Astrocyte (in vitro differentiated cells and primary cell): ENCODE measurements at places on chromosomes 13 and 19.
A peak's percentile ranks its signal among the peaks of the same experiment; 100 is the strongest.

DNA sequence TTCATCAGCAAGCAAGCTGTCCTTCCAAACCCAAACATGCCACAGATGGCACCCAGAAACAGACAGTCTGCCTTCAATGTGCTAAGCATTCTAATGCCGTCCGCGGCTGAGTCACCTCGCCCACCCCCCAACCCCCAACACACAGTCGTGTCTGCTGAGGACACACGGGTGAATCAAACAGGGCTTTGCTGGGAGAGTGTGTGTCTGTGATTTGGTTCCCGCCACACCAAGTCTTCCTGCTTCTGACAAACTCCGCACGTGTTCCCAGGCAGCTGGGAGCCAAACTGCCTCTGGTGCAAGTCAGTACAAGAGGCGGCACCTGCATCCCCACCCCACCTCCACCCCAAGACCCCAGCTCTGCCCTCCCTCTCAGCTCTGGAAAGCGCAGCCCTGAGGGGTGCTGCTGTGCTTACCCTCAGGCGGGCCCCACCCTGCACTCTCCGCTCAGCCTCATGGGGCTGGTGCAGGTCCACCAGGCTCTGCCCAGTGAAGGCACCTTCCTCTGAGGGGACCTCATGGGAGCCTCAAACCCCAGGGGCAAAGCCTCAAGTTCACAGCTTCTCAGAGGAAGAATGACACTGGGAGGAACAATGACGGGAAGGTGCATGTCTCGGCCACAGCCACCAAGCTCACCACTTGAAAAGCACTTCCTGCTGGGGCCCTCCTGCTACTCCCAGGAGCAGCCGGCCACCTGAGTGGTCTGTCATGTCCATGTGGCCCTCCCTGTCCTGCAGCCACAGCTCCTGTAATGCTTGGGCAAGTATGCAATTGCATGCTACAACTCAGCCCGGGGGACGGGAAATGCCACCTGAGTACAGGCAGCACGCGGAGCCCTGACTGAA lies 15.0 kb upstream of the SLC35E1 start:
- peak; percentile 58 for DNase-seq

GRCh38 chr19:6828306-6828697 lies 55.8 kb downstream of the VAV1 start:
- DNase-seq: no peak

GRCh38 chr19:55601084-55601483 lies 996 bp downstream of the ZNF524 start:
- no peak for DNase-seq

DNA sequence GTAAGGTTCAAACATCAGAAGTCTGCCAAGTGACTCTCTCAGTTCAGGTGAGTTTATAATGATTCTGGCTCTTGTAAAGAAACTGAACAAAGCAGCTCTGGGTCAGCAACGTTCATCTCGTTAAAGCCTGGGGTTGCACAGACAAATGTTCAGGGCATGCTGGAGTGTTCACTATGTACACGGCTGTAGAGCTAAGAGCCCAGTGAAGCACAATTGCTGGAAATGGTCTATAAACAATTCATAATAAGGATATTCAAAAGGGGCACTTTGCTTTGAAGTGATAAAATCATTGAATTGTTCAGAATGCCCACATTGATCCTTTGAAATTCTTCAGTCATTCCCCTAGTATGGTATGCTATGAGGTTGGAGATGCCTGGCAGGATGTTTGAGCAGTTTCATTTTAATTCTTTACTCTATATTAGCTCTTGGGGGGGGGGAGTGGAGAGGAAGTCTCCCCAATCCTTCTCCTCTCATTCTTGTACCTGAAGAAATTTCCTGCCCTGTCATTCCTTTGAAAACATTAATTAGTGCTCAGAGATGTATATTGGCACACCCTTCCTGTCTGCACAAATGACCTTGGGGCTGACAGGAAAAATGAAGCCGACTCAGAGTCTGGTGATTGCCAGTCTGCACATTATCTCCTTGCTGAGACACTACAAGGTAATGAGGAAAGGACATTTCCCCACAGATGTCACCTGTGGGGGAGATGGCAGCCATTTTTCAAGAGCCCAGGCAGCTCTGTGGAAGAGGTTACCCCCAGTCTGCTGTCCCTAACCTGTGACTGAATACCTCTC lies 145.5 kb downstream of the DLEU7 start:
- no peak for DNase-seq

GRCh38 chr13:73248711-73249580 lies 190.1 kb downstream of the KLF5 start:
- DNase-seq: no peak

GRCh38 chr19:47598407-47599349 lies 10.3 kb upstream of the BICRA start:
- peak; percentile 94 for DNase-seq

- DNase-seq: no peak
Measured at GRCh38 chr13:77033717-77034302, 6.9 kb upstream of the FBXL3 start.

DNA sequence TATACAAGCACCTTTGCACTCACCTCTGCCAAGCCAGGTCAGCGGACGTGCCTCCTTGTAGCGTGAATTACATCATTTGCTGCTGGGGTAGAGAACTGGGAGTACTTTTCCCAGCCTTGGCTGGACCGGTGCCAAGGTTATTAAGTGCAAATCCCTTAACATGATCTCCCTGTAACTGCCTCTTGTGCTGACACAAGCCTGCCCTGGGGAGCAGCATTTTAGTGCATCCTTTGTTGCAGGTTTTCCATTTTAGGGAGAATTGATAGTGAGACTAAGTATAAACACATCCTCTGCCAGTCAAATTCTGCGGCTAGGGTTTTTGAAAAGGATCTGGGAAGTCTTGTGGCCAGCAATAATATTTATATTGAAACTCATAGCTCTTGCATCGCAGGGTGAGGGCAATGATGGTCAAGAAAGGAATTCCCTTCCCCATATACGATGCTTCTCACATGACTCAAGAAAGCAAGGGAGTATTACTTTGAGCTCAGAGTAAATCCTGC lies 32.7 kb upstream of the DCLK1 start:
- peak; percentile 96 for DNase-seq

DNA sequence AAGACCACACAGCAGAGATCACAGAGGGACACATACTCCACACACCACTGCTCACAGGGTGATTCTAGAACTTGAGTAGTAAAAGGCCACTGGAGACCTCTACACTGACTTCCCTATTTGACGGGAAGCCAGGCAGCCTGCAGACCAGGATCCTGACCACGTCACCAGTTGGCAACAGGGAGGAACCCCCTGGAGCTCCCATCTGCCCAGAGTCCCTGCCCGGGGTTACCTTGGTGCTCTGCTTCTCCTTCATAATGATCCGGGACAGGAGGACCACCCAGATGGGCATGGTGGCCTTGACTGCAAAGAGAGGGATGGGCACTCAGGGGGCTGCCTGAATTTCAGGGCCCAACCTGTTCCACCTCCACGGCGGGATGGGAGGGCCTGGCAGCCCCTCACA lies 932 bp downstream of the SLC35E1 start:
- peak; percentile 36 for DNase-seq

GRCh38 chr19:45119582-45119981 lies 26.6 kb downstream of the PPP1R37 start:
- DNase-seq: no peak

DNA sequence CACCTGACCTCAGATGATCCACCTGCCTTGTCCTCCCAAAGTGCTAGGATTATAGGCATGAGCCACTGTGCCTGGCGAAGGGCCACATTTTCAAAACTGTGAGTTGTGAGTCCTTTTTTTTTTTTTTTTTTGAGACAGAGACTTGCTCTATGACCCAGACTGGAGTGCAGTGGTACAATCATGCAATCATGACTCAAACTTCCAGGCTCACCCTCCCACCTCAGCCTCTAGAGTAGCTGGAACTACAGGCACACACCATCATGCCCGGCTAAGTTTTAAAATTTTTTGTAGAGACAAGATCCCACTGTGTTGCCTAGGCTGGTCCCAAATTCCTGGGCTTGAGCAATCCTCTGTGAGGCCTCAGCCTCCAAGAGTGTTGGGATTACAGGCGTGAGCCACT lies 3.8 kb upstream of the MYPOP start:
- DNase-seq: no peak

GRCh38 chr13:44340508-44340907 lies 33.1 kb upstream of the SERP2 start:
- DNase-seq: no peak

DNA sequence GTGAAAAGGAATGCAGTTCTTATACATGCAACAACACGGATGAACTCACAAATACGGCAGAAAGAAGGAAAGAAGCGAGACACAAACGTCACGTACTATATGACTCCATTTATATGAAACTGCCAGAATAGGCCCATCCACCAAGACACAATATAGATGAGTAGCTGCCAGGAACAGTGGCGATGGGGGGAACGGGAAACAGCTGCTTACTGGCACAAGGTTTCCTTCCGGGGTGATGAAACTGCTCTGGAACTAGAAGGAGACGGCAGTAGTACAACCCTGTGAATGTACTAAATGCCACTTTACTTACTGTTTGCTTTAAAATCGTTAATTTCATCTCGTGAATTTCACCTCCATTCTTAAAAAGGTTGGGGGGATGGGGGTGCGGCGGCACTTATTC lies 28.9 kb downstream of the MLLT1 start:
- no peak for DNase-seq

GRCh38 chr19:2113439-2114211 lies 16.9 kb downstream of the IZUMO4 start:
- peak; percentile 25 for DNase-seq

- DNase-seq: peak; percentile 42
Measured at GRCh38 chr19:39160523-39160861, 34.9 kb downstream of the PAK4 start.

- DNase-seq: peak; percentile 97
Measured at GRCh38 chr13:30880856-30881155, 25.3 kb upstream of the MEDAG start.

DNA sequence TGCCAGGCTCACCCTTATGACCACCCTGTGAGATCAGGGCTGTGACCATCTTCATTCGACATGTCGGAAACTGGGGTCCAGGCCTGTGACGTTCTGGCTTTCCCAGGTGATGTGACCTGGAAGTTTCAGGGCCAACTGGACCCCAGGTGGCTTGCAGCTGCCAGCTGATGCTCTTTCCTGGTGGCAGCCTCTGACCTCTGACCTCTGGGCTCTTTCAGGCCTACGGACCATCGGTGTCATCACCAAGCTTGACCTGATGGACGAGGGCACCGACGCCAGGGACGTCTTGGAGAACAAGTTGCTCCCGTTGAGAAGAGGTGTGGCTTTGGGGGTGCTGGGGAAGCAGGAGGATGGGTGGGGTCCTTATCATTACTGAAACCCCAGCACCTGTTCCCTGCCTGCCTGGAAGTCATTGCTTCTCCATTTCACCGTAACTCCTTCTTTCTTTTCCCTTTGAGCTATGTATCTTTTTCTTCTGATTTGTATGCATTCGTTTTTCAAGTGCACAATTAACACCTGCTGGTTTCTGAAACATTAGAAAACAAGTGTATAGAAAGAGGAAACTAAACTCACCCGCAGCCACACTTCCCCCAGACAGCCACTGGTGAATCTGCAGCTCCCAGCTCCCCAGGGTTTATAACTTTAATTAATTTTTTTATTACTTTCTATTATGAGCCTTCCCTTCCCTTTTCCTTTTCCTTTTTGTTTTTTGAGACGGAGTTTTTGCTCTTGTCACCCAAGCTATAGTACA lies 58.9 kb downstream of the TMED1 start:
- no peak for DNase-seq

GRCh38 chr13:21674490-21675009 lies 3.7 kb downstream of the FGF9 start:
- no peak for DNase-seq

- DNase-seq: no peak
Measured at GRCh38 chr19:11678504-11678903, 60.2 kb downstream of the ZNF823 start.

- DNase-seq: no peak
Measured at GRCh38 chr13:40261336-40261735, 405.1 kb downstream of the FOXO1 start.

DNA sequence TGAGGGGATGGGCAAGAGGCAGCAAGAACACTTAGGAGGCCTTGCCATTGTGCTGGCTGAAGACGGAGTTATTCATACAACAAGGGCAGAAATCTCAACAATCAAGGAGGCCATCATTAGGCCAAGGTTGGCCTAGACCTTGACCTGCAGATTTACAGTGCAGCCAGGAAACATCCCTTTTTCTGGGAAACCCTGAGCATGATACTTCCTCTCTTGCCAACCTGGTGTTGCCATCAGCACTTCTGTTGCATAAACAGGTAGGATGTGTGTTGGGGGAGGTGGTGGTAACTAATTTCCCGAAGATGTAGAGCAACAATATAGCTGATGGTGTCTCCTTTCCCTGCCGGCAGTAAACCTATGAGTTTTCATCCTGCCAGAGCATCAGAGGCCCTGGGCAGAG lies 8.0 kb downstream of the TMEM272 start:
- DNase-seq: no peak

- peak; percentile 17 for DNase-seq
Measured at GRCh38 chr13:43648733-43649132, 138.0 kb downstream of the ENOX1 start.
